ENCODE measurements at places on chromosomes 16 and 17. TPM values are rescaled to one million over a fixed set of nuclear protein-coding genes. Genes with fewer than 3 reads are reported as not detected.

DNA sequence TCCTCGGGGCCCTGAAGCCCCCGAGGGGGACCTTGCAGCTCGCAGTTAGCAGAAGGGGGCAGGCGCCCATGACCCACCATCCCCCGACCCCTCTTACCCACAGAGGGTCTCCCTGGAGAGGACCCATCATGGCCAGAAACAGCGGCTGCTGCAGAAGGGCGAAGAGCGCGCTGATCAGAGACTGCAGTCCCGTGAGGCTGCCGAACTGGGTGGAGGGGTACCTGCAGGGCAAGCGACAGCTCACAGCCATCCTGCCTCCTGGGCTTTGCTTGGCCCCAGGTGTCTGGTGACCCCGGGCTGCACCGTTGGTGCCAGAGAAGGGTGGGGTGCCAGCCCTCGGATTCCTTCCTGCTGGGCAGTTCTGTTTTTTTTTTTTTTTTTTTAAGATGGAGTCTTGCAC, 13.9 kb upstream of the PITPNA start:
- no peak for DNase-seq

DNA sequence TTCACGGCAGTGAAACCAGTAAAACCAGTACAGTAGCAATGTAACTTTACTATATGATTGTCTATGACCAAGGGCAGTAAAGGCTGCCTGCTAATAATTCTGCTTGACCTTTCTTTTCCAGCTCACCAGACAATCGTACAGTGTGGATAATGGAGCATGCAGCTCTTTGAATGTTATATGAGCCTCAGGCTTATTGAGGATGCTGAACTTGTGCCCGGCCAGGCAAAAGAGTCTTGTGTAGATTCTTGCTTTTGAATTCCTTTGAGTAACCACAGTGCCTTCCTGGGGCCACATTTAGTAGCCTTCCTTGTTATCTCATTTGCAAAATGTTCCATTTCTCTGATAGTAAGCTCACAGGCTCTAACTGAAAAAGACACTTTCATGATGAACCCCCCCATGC, 131.8 kb downstream of the CDH11 start:
- DNase-seq: no peak

The SLC12A3 gene
- not detected for polyA plus RNA-seq

- DNase-seq: no peak
These were observed 5.1 kb upstream of the SETD6 start for GRCh38 chr16:58510097-58510775.

The SLC16A6 gene
- 0.16 TPM for polyA plus RNA-seq

DNA sequence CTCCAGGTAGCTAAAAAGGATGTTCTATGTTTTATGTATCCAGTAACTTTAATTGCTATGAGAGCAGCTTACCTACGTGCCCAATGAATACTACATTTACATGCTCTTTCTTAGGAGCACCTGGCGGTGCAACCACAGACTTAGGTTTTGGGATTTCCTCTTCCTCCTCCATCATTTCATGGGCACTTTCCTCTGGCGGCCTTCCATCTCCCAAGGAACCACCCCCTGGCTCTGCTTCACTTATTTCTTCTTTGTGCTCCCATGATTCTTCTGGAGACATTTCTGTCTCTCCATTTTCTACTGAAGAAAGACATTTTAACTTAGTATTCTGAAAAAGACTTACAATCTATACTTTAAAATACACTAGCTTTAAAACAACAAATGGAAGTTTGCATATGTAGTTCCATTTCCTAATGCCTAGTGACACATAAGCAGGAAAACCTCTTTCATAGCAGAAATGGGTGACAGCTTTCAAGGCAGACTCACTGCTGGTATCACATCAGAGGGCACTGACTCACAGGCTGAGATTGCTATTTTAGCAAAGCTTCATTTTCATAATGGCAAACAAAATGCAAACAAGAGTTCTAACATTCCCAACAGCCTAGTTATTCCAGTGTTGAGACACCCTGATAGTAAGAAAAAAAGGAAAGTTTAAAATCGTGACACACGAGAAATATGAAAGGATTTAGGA, 19.1 kb downstream of the GSPT1 start:
- peak; percentile 93 for DNase-seq

DNA sequence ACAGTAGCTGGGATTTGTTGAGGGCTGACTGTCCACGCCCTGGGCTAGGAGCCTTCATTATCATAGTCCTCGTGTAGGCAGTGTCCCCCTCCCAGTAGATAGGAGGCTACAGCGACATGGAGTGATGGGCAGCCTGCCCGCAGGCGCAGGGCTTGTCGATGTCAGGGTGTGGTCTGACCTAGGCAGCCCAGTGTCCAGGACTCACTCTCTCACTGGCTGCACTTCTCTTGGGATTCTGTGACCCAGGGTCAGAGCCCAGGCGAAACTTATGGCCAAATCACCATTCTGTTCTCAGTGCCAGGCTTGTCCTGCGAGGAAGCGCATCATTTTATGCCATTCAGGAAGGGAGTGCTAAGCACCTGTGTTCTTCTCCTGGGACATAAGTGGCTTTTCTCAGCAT, 32.6 kb downstream of the SHISA6 start:
- no peak for DNase-seq

DNA sequence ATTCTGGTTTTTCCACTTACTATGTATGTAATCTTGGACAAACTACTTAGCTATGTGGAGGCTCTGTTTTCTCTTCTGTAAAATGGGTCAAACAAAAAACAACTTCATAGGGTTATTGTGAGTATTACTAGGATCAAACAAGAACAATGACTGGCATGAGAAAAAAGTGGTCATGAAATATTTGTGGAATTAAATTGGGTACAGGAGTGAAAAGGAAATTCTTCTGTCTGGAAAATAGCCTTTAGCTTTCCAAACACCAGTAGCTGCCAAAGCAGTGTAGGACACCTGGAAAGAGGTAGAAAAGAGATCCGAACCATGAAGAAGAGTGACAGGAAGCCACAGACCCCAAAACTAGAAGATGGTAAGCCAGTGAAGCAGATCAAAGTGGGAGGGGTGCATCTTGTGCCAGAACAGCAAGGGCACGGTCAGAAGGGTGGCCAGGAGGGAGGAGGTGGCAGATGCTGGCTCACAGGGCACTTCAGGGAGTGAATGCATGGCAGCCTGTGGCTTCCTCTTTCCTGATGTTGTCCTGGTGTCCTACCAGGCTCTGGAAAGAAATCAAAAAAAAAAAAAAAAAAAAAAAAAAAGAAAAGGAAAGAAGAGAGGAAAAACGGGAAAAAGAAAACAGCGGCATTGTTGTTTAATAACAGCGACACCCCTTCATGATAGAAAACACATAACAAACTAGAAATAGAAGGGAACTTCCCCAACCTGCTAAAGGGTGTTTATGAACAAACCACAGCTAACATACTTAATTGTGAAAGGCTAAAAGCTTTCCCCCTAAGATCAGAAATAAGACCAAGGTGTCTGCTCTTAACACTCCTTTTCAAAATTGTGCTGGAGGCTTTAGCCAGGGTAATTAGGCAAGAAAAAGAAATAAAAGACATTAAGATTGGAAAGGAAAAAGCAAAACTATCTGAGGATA, 67.9 kb downstream of the PCTP start:
- no peak for DNase-seq

Measured in GM23248 (cell line).